SJSA1 (cell line): ENCODE measurements at places on chromosomes 3 and 15. TPM values are rescaled to one million over a fixed set of nuclear protein-coding genes. Genes with fewer than 3 reads are reported as not detected.

The GPR62 gene
- total RNA-seq = not detected in 2 replicates

DNA sequence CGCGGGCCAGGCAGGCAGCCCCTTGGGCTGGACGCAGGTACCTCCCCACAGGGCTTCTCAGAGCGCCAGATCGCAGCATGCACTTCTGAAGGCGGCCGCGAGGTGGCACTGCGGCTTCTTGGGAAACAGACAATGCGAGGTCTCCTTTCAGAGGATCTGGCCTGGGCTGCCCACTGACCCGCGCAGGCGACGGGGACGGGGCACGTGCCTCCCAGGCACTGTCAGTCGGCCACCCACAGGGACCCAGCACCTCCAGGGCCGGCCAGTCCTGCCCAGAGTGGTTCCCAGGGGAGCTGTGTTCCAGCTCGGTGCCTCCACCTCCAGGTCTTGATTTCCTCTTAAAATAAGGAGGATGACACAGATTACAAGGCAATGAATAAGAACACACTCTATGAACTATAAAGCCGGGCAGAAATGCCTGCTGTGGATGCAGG is 24.4 kb upstream of the TXNRD3 start:
- peak; percentile 83 for DNase-seq

GRCh38 chr3:69770219-69770618 is 31.0 kb downstream of the MITF start:
- DNase-seq = no peak

DNA sequence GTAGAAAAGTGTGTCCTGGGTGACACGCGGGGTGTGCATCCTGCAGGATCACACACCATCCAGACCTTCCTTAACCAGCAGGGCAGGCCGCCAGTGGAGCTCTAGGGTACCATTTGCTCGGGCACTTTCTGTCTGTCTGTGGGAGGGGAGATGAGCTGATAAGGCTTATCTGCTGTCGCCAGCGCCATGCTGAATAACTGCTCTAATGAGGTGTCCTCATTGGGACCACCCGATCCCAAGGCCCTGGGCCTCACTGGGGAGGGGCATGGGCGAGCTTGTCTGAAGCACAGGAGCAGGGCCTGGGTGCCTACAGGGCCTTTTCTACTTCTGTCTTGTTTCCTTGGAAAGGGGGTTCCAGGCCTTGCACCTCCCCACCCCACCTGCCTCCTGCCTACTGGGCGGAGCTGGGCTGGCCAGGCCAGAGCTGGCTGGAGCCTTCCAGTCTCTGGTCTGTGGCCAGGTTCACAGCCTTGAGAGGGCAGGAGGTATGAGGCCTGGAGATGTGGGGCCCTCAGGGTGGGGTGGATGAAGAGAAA is 2.5 kb upstream of the GATA2 start:
- no peak for DNase-seq
